ENCODE measurements at places on chromosomes 12 and 14.
A peak's percentile ranks its signal among the peaks of the same experiment; 100 is the strongest.

- DNase-seq, result peak; percentile 32
Observed at GRCh38 chr14:51185180-51185579, 54.9 kb upstream of the TMX1 start.

DNA sequence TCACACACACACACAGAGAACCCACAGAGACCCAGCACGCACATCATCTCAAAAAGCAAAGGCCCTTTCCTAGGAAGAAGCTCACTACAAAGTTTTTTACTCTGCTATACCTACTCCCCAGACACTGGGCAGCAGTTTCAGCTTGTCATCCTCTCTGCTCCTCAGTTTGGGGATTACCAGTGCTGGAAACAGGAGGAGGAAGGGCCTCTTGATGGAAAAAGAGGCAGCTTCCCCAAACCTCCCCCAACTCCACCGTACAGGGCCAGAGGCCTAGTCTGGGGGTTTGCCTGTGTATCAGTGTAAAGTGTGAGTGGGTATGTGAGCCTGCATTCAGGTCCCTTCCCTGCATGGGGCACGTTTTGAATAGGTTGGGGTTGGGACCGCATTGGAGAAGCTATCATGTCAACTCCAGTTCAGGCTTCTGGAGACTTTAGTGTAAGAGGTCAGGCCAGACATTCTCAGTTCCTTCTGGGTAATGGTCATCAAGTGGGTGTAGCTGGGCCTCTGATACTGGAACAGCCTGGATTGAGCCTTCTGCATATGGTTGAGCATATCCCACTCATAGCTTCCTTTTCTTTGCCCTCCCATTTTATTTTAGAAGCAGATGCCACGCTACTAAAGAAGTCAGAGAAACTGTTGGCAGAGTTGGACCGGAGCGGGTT, 1.2 kb downstream of the REM2 start:
- no peak for DNase-seq

- DNase-seq, result no peak
Observed at GRCh38 chr12:55700255-55701018, 7.3 kb downstream of the ITGA7 start.

- DNase-seq, result no peak
Observed at GRCh38 chr14:96011607-96012006, 27.6 kb upstream of the C14orf132 start.

- peak; percentile 85 for DNase-seq
Observed at GRCh38 chr12:52036587-52037171, 14.6 kb upstream of the NR4A1 start.

- no peak for DNase-seq
Observed at GRCh38 chr12:66947119-66947518, 268.2 kb upstream of the GRIP1 start.

DNA sequence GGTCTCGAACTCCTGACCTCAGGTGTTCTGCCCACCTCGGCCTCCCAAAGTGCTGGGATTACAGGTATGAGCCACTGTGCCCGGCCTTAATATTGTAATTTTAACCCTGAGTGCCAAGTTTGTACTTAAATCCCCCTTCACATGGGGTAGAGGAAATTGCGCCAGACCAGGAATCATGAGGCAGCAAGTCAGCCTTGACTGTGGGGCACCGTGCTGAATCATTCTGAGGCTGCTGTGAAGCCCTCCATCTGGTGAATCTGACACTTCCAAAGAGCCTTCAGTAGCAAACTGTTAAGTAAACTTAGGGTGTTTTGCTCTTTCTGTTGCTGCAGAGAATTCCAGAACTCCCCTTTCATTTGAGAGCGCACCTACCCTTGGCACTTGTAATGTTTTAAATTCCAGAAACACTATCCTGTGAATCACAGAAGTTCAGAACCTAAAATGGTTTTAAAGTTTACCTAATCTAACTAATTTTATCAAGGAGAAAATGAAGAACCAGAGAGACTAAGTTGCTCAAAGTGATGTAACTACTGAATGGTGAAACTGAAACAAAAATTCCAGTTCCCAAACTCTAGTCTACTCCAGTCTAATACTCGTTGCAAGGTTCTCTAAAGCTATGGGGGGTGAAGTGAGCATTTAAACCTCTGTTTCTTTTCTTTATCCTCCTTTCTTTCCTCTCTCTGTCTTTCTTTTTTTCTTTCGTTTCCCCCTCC, 7.5 kb downstream of the HEBP1 start:
- DNase-seq, result no peak
